ENCODE measurements at places on chromosomes 3 and 15.

- no peak for DNase-seq
Observed at GRCh38 chr15:61079529-61079928, 149.6 kb downstream of the RORA start.

- DNase-seq: no peak
Observed at GRCh38 chr3:87795701-87796100, 263.1 kb downstream of the CGGBP1 start.

DNA sequence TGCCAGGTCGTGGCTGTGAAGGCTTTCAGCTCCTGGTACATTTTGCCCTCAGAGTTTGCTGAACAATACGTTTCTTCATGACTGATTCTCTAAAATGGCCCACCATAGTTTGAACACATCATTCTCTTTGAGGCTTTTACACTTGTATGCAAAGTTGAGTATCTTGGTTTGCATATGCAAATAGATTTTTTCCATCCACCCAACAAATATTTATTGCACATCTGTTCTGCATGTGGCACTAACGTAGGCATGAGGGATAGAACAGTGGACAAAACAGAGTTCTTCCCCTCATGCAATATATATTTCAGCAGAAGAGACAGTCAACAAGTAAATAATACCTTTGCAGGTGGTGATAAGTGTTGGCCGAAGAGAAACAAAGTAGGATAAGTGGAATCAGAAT, 55.2 kb downstream of the KAT2B start:
- no peak for DNase-seq

DNA sequence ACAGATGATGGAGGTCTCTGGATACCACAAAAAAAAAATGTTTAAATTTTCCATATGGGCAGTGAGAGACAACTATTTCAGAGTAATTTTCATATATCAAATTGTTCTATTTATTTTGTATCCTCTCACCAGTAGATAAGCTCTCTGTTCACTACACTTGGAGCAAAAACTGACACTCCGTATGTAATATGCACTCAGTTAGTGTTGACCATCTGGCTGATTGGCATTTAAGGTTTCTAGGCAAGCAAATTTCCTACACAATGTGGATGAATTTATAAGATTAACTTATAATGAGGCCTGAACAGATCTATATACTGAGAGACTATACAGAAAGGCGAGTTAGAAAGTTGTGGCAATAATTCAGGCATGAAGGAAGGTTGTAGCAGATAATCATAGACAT, 836.5 kb upstream of the SEMA6D start:
- DNase-seq: no peak

GRCh38 chr3:88812576-88812975, 294.8 kb upstream of the EPHA3 start:
- peak; percentile 12 for DNase-seq

DNA sequence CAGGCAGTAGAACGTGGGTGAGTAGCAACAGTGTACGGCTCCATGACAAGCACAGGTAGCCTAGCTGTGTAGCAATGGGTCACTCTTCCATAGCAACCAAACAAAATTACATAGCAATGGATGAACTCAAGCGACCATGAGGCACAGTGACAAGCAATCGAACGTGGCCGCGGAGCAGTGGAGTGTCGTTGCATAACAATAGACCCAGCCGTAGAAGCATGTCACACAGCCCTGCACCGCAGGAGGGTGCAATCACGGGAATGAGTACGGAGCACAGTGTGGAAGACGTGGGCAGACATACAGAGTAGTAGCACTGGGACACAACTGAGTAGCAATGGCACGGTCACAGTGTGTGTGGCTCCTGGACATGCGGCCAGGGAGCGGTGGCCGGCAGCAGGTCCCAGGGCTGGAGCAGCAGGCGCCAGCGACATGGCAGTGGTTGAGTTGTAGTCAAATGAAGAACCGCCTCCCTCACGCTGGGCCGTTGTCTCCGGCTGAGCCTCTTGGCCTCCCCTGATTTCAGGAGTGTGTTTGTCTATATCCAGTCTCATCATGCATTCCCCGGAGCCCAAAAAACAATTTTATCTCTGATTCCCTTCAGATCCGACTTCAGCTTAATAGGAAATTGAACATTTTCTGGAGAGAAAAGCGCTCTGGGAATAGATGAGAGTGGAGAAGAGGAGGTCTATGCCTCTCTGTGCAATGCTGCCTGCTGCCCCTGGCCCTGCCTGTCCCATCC, 64.1 kb downstream of the CCDC33 start:
- no peak for DNase-seq

GRCh38 chr15:33009026-33009425, 185.5 kb downstream of the FMN1 start:
- DNase-seq: no peak

DNA sequence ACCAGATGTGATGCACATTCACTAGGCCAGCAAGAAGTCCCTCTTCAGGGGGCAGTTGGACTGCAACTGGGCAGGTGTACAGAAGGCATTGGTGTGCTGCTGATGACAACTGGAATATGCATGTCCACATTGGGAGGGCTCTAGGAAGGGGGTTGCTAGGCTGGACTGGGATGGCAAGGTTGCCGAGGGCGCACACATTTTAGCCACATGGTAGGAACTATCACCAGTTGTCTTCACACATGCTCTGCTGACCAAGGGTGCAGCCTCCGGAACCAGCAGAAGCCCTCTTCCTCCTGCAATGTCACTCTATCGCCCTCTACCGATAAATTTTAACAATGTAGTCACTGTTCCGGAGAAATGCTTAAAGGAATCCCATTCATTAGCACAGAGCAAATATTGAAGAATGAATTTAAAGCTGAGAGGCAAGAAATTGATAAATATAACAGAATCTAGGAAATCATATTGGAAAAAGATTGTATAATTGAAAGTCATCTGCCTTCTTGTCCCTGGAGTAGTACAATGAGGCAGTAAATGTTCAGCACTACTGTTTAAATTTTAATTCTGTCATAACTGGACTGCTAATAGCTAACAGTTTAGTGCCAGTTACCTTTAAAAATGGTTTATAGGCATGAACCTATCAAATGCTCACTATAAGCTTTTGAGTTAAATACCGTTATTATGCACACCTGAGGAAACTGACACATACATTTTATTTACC, 22.6 kb upstream of the LYSMD4 start:
- peak; percentile 67 for DNase-seq

DNA sequence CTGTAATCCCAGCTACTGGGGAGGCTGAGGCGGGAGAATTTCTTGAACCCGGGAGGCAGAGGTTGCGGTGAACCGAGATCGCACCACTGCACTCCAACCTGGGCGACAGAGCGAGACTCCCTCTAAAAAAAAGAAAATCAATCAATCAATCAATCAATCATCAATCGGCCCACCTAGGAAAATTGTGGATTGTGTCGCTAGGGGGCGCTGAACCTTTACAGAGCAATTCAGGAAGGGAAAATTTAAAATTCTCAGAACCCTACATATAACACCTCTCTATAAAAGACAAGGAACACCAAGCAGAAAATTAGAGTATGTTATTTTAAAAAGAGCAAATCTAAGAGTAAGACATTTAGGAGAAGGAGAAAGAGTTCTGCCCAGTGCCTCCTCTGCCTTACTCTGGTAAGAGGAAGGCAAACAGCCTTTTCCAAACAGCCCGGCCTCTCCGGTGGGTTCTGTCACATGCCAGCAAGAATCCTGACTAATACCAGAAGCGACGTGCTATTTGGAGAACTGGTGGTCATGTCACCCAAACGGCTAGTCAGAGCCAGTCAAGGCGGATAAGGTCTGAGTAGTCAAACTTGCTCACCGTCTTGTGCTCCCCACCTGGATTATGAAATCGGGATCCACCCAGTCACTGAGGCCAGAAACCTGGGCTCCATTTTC, 22.3 kb upstream of the SMCO1 start:
- DNase-seq: peak; percentile 13

- no peak for DNase-seq
Observed at GRCh38 chr3:77342027-77342426, 302.1 kb downstream of the ROBO2 start.

All from IMR-90 (cell line).